Activated CD4-positive, alpha-beta memory T cell treated with anti-CD3 and anti-CD28 coated beads, Interleukin-2, amount 10 ng/mL, durations not matched to agents 7 days and 5 days (primary cell): ENCODE measurements at places on chromosomes 12 and 14. TPM values are rescaled to one million over a fixed set of nuclear protein-coding genes. Genes with fewer than 3 reads are reported as not detected.

- peak; percentile 36 for DNase-seq
These were observed 6.0 kb downstream of the TMCC3 start for GRCh38 chr12:94644141-94644979.

DNA sequence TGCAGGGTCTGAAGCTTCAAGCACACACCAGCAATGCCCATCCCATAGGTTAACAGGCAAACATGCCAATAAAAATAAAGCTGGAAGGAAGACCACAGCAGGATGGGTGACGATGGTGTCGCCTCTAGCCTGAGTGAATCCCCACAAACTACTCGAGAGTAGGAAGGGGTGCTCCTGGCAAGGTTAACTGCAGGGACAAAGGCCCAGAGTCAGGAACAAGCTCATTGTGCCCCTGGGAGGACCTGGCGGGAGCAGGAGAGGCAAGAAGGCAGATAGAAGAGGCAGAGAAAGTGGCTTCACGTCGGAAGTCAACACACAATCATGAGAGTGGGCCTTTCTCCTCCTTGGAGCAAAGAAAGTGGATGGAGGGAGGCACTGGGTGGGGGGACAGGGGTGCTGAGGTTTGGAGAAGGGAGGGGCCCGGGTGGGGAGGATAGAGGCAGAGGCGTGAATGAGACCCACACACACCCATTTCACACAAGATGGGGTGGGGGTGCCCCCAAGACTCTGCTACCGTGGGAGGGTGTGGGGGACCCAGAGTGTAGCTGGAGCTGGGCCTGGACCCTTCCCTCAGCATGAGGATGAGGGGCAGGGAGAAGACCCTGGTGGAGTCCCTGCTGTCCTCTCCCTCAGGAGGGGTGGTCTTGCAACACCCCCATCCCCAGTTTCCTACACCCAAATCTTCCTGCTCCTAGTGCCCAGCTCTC lies 43.1 kb downstream of the DIO3 start:
- DNase-seq, result no peak

GRCh38 chr12:12803186-12803585 lies 10.0 kb upstream of the DDX47 start:
- peak; percentile 71 for DNase-seq

GRCh38 chr14:81247271-81247766 lies 26.6 kb upstream of the GTF2A1 start:
- no peak for DNase-seq

DNA sequence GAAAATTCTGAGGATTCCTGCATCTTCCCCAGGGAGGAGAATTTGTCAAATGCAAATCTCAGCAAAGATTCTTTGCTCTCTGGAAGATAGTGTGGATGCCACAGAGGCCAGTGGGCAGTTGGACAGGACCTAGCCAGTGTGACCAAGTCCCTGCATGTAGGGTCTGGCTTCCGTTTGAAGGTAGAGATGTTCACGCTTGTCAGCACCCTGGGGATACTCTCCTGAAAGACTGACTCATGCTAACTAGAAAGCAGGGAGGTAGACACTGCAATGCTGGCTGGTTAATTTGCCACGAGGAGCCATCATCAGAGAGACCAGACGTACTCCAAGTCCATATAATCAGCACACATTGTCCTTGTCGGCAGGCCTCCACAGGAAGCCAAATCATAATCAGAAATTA lies 130.1 kb downstream of the SAMD4A start:
- DNase-seq, result no peak

GRCh38 chr14:32421781-32422180 lies 92.7 kb downstream of the AKAP6 start:
- no peak for DNase-seq

GRCh38 chr12:124457287-124458219 lies 109.9 kb downstream of the NCOR2 start:
- DNase-seq, result peak; percentile 60

DNA sequence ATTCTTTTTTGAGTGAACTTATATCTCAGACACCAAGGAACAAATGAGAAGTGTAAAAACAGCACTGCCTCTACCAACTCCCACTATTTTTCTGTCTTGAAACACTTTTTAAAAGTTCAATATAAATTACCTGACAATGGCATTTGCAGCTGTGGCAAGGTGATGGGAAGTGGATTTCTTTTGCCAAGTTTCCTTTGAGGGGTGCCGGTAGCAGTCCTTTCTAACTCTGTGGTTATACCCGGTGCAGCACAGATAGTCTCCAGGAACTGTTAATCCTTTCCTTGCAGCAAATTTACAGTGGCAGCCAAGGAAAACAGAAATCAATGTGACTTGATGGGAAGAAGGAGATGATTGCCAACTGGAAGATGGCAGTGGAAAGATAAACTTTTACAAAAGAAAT lies 243.7 kb downstream of the BCAT1 start:
- no peak for DNase-seq

DNA sequence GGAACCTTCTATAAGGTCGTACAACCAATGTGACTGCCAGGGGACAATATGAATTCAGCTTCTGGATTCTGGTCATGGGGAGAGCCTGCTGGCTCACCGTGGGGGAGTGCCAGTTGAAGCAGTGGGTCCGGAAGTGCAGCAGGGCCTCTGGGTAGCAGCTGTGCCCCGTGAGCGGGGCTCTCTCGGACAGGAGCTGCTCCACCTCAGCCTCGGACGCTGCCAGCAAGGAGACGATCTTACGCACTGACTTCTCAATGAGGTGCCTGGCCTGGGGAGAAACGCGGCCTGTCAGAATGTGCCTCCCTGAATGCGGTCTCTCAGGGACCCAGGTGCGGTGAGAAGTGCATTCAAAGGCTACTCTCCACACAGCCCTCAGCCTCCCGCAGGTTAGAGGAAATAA lies 42.0 kb downstream of the LGMN start:
- DNase-seq, result no peak

GRCh38 chr12:57498571-57498970 lies 10.7 kb downstream of the MARS1 start:
- no peak for DNase-seq

DNA sequence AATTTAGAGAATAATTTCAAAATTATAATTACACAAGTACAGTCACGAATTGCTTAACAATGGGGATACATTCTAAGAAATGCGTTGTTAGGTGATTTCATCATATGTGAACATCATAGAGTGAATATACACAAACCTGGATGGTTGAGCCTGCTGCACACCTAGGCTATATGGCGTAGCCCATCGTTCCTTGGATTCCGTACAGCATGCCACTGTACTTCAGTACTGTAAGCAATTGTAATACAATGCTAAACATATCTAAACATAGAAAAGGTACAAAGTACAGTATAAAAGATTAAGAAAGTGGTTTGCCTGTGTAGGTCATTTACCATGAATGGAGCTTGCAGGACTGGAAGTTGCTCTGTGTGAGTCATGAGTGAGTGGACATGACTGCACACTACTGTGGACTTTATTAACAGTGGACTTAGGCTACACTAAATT lies 286.2 kb downstream of the CACNA1C start:
- DNase-seq, result no peak

DNA sequence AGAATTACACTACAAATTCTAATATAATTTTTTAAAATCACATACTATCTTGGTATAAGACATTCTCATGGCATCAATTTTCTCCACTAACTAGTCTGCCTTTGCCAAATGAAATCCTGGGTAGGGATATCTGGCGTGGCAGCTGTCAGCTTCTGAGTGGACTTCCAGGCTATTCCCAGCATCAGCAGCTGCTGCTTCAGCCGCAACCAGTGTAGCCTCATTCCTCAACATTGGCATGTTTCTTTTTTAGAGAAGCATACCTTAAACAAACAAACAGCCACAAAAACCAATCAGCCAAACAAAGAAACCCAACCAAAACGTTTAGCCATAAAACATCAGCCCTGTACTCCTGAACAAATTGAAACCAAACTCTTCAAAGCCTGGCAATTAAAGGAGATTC lies 235.8 kb downstream of the SSPN start:
- no peak for DNase-seq

GRCh38 chr12:113273053-113273725 lies 51.9 kb downstream of the TPCN1 start:
- no peak for DNase-seq

DNA sequence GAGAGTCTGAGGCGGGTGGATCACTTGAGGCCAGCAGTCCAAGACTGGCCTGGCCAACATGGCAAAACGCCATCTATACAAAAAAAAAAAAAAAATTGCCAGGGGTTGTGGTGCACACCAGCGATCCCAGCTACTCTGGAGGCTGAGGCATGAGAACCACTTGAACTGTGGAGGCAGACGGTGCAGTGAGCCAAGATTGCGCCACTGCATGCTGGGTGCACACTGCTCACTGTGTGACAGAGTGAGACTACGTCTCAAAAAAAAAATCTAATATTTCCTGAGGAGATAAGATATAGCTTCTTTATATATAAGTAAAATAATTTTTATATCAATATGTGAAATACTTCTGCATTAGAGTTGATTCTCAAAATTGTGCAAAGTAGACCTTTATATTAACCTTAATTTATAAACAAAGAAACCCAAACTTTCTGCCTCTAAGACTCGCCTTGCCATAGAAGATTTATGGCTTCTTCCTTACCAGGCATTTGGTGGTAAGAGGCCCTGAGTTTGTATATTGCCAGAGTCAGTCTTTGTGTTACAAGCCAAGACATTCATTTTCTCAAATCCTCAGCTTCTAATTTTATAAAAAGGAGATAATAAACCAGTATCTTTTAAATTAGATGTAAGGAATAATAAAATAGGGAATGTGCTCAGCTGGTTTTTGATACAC lies 1226.7 kb downstream of the FLRT2 start:
- DNase-seq, result no peak

DNA sequence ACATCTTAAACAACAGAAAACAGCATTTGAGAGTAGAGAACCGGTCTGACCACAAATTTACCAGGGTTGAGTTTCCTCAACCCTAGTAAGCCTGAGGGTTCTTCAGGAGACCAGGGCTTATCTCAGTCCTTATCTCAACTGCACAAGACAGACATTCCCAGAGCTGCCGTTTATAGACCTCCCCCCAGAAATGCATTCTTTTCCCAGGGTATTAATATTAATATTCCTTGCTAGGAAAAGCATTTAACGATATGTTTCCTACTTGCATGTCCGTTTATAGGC lies 12.3 kb downstream of the TMEM117 start:
- DNase-seq, result no peak

DNA sequence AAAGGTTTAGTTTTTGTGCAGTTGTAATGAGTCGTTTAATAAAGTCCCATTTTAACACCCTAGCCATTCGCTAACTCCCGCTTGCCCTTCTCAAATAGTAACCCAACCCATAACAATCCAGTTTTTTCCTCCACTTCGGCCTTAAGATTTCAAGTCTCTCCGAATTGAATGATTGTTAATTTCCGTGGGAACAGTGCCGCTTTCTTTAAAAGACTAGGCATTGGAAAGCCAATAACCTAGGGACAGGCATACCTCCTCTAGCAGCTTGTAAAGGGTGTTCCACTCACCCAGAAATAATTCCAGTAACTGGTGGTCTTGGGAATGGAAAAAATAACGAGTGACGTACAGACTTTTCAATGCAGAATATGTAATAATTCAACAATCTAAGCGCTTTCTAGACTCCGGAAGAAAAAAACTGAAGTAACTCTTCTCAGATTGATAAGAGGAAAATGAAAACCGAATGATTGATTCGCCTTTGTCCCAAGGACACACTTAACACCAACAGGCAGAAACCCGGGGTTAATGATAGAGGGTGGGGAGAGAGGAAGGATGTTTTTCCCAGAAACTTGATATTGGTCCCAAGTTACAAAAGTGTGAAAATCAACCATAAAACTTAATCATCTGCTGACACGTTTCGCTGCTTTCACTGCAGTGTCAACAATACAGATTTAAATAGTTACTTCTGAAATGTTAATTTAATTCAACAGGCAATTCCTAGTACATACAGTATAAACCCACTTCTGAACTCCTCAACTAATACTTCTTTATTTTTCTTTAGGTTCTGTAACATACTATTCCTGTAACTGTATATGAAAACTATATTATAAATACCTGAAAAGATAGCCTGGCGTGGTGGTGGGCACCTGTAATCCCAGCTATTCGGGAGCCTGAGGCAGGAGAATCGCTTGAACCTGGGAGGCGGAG lies 1.0 kb upstream of the SINHCAF start:
- no peak for DNase-seq

DNA sequence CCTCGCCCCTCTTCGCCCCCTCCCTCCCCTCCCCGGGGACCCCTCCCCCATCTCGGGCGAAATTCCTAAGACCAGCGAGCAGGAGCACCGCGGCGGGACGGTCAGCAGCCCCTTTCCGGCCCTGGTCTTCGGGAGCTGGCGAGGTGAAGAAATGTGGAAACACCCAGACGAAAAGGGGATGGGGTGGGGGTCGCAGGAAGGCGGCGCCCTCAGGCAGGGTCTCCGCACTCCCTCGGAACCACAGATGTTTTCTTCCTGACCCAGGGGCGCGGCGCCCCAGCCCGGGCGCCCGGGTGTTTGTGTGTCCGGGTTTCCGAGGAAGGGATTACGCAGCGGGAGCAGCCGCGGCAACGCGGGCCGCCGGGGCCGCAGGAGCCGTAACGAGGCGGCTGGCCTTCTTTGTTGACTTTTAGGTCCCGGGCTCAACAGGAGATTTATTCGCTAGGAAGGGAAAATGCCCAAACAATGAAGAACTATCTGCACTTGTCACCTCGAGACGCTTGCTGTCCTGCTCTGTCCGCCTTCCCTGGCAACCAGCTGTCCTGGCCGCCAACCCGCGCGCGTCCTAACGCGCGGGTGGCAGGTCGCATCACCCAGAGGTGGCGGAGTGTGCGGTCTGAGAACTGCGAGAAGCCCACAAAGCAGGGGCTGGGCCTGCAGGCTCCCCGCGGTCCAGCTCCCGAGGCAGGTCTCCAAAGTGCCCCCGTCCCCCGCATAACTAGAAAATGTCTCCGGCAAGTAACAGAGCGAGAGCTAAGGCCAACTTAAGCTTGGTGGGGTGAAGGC lies 7.0 kb downstream of the FOXA1 start:
- no peak for DNase-seq

DNA sequence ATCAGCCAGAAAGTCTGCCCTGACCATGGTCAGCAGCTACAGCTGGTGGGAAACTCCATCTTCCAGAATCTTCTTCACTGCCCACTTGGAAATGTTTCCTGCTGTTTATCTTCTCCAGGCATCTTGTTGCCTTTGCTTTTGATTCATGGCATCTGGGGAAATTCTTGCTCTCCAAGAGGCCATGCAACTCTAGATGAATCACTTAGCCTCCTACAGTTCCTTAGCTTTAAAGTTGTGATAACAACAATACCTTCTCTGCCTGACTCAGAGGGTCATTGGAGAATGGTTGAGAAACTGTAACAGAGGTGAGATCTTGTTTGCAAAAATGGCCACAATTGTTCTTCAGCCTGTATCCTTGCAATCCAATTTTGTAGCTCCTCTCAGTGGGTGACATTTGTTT lies 121.0 kb upstream of the VRK1 start:
- no peak for DNase-seq

Gene VRTN
- total RNA-seq, result not detected

Gene CLEC6A
- not detected for total RNA-seq

Gene SLC17A8
- not detected for total RNA-seq

Gene MUCL1
- not detected for total RNA-seq

Gene A2M
- total RNA-seq, result not detected

Gene HSP90B1
- 378 TPM for total RNA-seq

Gene LRRC10
- not detected for total RNA-seq

Gene KCNK10
- not detected for total RNA-seq

Gene KLRC2
- not detected for total RNA-seq

Gene GYS2
- total RNA-seq, result not detected
